ENCODE measurements at places on chromosomes 1 and 21.

- no peak for DNase-seq
These were observed 630 bp upstream of the DBT start for GRCh38 chr1:100250264-100250663.

DNA sequence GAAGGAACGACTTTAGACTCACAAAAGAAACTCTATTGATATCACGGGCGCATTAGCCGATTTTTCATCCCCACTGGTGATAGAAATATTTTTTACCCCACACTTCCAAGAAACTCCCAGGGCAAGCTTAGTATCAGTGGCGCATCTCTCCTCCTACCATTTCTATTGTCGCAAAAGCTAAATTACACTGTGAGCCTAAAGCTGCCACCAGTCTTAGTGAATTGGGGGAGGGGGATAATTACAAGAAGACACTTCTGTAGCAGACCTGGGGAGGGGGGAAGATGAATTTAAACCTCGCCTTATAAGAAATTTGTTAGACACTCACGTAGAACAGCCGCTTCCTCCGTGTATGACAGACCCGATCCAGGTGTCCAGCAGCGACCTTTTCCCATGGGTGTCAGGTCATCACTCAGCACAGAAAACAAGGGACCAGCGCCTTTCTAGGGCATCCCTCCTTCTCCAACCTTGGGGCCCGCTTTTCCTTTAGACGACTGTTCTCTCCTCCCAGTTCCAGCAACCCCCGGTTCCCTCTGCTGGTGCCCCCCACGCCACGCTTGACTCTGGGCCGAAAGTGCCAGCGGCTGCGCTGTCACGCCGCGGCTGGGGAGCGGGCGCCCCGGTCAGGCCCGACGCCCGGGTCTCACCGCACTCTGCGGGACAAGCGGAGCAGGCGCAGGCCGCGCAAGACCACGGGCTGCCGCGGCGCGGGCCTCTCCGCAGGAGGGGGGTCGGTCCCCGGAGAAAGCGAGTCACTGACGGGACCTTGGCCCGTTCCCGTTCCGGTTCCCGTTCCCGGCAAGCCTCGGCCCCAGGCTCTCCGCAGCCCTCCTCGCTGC, 821 bp downstream of the PHC2 start:
- DNase-seq: peak; percentile 73

GRCh38 chr1:242824435-242824834, 299.9 kb upstream of the PLD5 start:
- no peak for DNase-seq

DNA sequence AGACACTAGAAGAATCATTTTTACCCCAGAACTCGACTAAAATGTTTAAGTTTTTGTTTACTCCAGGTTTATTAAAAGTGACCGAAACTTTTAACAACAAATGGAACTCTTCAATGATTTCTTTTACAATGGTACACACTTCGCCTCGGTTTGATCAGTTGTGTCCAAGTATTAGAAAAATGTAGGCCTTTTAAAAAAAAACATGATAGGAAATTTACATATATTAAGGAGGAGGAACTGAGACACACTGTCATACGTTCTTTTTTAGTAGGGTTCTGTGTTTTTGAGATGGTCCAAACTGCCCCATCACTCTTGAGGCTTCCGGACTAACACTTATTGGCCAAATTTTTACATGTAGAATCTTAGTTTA, 1.3 kb downstream of the PRDM2 start:
- DNase-seq: no peak

- DNase-seq: peak; percentile 68
These were observed 12.6 kb upstream of the SAMD11 start for GRCh38 chr1:910881-911721.

DNA sequence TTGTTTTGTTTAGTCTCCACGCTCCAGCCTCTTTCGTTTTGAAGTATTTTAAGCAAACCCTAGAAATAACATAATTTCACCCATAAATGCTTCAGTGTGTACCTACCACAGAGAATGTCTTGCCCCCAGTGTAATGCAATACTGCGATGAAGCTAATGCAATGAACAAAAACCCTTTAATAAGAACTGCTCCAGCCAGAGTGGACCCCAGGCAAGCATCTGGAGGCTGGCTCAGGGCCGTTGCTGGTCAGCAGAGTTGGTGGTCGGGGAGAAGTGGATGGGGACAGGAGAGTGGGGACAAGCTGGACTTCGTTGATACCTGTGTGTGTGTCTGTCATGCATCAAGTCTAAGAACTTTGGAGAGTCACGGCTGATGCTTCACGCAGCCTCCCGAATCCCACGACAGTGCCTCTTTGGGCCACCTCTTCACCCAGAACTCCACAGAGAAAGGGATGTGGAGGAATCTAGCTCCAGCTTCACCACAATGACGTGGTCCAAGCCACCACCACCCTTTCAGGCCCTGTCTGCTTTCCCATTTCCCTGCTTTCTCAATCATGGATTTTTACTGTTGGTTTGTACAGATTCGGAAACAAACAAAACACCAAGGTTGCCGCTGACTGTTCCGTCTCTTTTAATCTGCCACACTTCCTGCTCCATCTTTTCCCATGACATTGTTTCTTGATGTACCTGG, 108.6 kb upstream of the ERRFI1 start:
- no peak for DNase-seq

DNA sequence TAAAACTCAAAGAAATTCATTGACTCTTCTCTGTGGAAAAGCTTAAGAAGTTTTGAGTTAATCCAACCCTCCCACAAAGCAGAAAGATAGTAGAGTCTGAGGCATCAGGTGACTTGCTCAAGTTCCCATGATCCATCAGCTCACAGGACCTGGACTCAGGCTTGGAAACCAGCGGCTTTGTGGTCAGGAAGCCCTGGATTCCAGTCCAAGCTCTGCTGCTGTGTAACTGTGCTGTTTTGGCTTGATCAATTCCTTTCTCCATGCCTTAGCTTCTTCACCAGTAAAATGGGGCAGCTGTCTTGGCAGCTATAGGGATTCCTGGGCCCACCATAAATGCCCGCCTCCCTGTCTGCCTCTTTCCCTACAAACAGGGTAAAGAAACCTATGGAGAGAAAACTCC, 180.2 kb downstream of the HIVEP3 start:
- no peak for DNase-seq

- DNase-seq: no peak
These were observed 9.3 kb downstream of the ETS2 start for GRCh38 chr21:38815060-38815405.
